ENCODE measurements at places on chromosomes 7 and 10. TPM values are rescaled to one million over a fixed set of nuclear protein-coding genes. Genes with fewer than 3 reads are reported as not detected.

- DNase-seq: no peak
These were observed 366.5 kb upstream of the KLF6 start for GRCh38 chr10:4151466-4151865.

Gene NPY4R
- polyA plus RNA-seq: not detected

Gene NUTM2E
- 0.23 TPM for polyA plus RNA-seq

- DNase-seq: no peak
These were observed 9.0 kb upstream of the TAS2R3 start for GRCh38 chr7:141754939-141755338.

DNA sequence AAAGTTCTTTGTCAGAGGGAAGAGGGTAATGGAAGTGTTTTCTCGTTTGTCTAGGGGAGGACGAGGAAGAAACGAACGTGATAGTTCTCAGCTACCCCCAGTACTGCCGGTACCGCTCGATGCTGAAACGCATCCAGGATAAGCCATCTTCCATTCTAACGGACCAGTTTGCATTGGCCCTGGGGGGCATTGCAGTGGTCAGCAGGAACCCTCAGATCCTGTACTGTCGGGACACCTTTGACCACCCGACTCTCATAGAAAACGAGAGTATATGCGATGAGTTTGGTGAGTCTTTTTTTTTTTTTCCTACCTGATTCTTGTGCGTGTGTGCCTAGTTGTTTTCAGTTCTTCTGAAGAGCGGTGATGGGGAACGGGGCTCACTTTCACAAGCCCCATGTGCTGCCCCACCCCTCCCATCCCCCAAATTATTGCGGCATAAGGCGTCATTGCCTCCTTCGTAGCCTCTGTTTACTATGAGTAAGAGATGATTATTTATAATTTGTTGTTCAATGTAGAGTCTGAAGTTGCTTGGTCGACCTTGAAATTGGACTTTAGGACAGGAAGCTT, 98.6 kb downstream of the ARID5B start:
- no peak for DNase-seq

DNA sequence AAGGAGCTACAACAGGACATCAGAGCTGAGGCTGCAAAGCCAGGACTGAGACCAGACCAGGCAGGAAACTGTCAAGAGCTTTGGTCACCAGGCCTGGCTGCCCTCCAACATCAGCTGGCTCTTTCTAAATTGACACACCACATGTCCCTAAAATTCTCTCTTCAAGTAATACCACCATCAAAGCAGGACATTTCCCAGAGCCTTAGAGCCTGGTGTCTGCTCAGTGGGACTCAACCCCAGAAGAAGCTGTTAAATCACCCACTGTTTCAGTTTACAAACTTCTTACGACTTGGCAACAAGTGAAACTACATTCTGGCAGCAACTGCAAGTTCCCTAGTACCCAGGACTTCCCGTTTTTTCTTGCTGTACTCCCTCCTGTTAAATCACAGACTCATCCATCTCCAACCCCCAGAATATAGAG, 3.8 kb upstream of the IL6 start:
- DNase-seq: no peak

Gene PIK3AP1
- polyA plus RNA-seq: 4.4 TPM

- no peak for DNase-seq
These were observed 237.2 kb downstream of the CSTF2T start for GRCh38 chr10:51462076-51462779.

- no peak for DNase-seq
These were observed 96.8 kb downstream of the CDK14 start for GRCh38 chr7:90692947-90693346.

DNA sequence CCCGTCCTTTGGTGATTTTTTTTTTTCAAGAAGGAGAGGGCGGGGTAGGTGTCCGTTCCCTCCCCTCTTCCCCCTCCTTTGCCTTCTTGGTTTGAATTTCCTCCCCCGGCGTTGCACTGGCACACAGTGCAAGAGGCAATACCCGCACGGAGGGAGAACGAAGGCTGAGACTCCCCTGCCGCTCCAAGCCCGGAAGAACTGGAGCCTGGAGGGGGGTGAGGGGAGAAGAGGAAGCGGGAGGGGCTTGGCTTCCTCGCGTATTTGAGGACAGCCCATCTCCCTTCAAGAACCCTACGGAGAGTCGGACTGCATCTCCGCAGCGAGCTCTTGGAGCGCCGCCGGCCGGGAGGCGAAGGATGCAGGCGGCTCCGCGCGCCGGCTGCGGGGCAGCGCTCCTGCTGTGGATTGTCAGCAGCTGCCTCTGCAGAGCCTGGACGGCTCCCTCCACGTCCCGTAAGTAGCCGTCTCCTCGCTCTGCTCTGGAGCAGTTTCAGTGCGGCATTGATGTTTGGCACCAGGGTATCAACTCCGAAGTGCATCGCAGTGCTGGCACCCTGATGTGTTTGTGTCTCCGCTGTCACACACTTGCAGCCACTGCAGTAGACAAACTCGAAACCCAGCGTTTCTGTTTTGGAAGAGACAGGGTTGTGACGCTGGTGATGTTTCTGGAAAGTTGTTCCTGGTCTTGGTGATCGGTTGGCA, at the start of gene CNTNAP2:
Gene CNTNAP2, plus strand, starts transcription at position 281 of the 702 bp plus-strand sequence. Its CDS starts 76 bp downstream, at position 357.
- DNase-seq: peak; percentile 79

GRCh38 chr10:77865580-77866324, 60.8 kb downstream of the DLG5 start:
- no peak for DNase-seq

GRCh38 chr7:158472596-158472995, 115.0 kb downstream of the PTPRN2 start:
- DNase-seq: no peak

GRCh38 chr7:31091924-31092434, 39.9 kb downstream of the ADCYAP1R1 start:
- DNase-seq: no peak

Gene IFIT1B
- 0.04 TPM for polyA plus RNA-seq

DNA sequence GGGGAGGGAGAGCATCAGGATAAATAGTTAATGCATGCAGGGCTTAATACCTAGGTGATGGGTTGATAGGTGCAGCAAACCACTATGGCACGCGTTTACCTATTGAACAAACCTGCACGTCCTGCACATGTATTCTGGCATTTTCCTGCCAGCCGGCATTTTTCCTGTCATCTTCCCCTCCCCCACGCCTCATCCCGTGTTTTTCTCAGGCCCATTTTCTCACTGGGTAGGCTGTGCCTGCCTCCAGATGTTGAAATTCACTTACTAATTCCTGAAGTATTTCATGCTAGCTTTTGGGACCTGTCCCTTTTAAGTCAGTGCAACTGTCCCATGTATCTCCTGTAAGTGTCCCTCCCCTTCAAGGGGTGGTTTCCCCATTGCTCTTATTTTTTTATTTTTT, 220.3 kb upstream of the NPY start:
- no peak for DNase-seq

Gene NPSR1
- polyA plus RNA-seq: not detected

- no peak for DNase-seq
These were observed 292.4 kb downstream of the GATA3 start for GRCh38 chr10:8346861-8347260.

- DNase-seq: no peak
These were observed 62.0 kb downstream of the VSTM4 start for GRCh38 chr10:49053053-49053997.

DNA sequence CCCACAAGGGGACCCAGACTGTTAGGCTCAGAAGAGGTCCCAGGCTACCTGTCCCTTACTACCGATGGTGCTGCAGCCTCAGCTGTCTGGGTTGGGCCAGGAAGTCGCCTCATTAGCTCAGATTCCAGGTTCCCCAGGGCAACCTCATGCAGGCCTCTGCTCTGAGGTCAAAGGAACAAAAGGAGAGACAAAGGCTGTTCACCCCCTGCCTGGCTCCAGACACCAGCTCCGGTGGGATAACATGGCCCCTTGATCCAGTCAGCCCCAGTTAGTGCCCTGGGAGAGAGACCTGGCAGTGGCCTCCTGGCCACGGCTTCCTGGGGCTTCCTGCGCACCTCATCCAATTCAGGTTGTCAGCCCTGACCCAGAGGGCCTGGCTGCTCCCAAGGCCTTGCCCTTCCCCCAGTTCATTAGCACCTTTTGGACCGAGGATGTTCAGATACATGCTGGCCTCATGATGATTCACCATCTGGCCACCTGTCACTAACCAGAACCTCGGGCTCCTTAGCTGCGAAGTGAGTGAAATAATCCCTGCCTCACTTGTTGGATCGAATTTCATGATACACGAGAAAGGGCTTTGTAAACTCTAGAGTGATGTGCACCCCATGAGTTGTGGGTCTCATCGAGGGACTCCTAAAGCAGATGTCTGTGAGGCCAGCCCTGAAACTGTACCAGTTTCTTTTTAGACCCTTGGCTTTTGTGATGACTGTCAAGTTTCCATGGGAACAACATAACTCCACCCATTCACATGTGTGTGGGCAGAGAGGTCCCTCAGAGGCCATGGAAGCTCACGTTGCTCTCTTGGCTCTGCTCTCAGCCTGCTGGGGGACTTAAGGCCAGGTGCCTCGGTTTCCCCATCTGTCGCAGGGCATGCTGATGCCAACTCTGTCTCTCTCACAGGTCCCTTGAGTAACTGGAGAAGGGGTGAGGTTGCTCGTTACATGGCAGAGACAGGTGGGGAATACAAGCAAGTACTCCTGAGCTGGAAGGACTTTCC, 79.5 kb upstream of the PCBD1 start:
- peak; percentile 57 for DNase-seq

Gene VGF
- 0.21 TPM for polyA plus RNA-seq

- no peak for DNase-seq
These were observed 115.7 kb downstream of the CCDC71L start for GRCh38 chr7:106545275-106545674.

- DNase-seq: no peak
These were observed 74.4 kb upstream of the STK17A start for GRCh38 chr7:43508461-43508860.

Gene CHAT
- not detected for polyA plus RNA-seq

GRCh38 chr10:132848291-132848701, 62.3 kb upstream of the NKX6-2 start:
- DNase-seq: no peak

Gene DYNC1I1
- polyA plus RNA-seq: 0.48 TPM

DNA sequence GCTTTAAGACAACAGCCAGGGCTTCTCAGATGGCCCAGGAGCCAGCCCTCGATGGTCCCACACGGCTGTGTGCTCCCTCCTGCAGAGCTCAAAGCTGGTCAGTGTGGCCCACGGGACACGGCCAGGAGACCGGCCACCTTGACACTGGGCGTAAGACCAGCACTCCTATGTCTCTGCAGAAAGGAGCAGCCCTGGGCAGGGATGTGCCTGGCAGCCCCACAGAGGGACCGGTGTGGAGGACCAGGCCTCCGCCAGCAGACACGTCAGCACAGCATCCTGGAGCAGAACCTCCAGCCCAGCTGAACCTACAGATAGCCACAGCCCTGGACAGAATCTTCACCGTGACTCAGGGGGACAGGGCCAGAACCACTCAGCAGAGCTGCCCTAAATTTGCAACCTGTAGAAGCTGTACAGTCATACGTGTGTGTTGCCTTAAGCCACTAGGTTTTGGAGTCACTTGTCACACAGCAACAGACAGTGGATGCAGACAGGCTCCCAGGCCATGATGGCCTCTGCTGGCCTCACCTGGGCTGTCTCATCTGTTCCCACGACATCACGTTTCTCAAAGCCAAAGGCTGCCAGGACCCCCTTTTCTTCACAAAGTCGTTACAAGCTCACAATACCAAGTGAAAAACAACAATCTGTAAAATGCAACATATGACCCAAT, 132.4 kb downstream of the DIP2C start:
- DNase-seq: no peak

Gene NEUROD6
- not detected for polyA plus RNA-seq

Data from renal pelvis (tissue), 12 donors.